ENCODE measurements at places on chromosomes 4 and X.

DNA sequence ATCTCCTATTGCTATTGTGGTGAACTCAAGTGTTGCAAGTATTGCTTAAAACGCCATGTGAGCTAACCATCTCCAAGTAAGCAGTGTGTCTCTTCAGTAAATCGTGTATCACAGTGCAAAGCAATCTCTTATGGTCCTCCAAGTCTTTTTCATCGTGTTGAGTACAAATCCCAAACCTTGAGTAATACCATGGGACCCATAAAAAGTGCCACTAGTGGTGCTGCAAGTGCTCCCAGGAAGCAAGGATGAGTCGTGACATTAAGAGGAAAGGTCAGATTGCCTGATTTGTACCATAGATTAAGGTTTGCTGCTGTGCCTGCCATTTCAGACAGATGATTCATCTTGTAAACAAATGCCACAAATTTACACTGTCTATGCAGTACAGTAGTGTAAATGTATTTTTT, 66.9 kb upstream of the BMPR1B start:
- DNase-seq = no peak

DNA sequence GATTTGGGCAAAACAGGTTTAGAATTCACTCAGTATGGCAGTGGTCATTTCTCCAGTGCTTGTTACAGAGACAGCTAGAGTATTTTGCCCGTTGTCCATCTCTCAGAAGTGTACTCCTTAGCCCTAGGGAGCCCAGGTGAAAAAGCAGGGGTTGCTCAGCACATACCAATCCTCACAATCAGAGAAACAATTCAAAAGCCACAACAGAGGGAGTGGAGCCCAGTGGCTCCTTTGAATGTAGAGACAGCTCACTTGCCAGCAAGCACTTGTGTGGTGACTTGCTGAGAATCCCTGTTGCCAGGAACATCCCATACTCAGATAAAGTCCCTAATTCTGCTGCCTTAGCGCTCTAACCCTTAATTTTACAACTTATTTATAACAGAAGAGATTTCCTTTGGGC, 1488.3 kb downstream of the RPA4 start:
- no peak for DNase-seq

GRCh38 chr4:110900213-110900769, 277.4 kb upstream of the PITX2 start:
- no peak for DNase-seq

DNA sequence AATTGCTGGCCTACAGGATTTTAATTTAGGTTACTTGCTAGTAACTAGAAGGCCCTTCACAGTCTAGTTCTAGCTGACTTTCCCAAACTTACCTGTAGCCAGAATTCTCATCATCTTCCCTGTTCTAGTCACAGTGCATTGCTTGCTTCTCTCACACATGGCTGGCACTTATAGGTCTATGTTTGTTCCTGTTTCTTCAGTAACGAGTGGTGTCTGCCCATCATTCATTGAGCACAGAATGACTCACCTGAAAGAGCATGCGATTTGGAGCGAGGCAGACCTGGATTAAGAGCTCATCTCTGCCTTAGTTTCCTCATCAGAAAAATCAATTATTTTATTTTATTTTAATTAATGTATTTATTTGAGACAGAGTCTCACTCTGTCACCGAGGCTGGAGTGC, 201.7 kb upstream of the ANK2 start:
- no peak for DNase-seq

DNA sequence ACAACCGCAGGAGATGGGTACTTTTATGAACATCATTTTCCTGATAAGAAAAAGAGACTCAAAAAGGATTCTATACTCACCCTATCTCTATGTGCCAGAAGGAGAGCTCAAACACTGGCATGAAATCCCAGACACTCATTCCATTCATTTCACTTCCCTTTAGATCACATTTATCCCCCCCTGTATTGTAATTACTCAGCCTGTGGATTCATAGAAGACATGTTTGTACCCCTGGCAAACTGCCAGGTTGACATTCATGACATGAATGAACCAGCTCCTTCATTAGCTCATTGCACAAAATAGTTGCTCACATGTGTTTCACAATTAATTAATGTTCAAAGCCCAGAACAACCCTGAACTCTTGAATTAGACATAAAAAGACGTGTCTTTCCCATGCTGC, 4.9 kb downstream of the SMR3A start:
- no peak for DNase-seq

DNA sequence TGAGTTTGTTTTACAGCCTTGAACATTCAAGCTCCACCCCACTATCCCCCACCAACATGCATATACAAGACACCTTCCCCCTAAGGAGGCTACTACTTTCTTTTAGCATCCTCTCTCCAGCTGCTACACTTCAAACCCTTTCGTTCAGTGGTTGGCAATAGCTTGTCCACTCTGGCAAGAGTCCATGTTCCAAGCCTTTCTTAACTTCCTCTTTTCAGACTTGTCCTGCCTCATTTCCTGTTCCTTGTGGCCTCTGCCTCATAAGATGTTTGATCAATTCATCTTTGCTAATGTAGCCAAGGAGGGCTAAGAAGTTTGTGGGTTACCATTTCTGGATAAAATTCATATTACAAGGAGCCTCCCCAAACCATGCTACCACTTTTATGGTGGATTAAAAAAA, 20.8 kb upstream of the ZCCHC12 start:
- no peak for DNase-seq

GRCh38 chr4:112823156-112823555, 186.2 kb downstream of the LARP7 start:
- DNase-seq = no peak
